ENCODE measurements at places on chromosomes 7 and 10. TPM values are rescaled to one million over a fixed set of nuclear protein-coding genes. Genes with fewer than 3 reads are reported as not detected.

DNA sequence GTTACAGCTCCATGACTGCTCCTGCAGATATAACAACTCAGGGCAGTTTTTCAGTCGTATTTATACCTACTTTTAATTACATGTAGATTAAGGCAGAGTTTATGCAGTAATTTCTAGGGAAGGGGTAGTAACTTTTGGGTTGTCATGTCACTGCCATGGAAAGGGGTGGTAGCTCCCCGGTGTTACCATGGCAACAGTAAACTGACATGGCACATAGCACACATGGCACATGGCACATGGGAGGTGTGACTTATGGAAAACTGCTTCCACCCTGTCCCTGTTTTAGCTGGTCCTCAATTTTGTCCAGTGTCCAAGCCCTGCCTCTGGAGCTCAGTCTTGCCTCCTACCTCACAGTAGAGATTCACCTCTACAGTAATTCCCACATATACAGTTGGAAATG lies 3.9 kb upstream of the TOMM7 start:
- no peak for DNase-seq

GRCh38 chr10:96541921-96542320 lies 28.2 kb upstream of the TLL2 start:
- no peak for DNase-seq

GRCh38 chr10:104638861-104639589 lies 2.1 kb upstream of the SORCS3 start:
- no peak for DNase-seq

DNA sequence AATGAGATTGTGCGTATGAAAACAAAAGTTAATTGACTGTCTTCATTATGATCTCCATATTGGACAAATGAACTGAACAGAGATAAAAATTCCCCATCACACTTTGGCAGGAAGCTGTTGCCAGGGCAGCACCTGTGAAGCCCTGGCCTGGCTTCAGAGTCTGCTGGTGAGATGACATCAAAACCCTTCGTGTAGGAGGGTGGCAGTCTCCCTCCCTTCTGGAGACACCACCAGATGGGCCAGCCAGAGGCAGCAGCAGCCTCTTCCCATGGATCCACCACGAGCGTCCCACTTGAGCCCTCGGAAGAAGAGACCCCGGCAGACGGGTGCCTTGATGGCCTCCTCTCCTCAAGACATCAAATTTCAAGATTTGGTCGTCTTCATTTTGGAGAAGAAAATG lies at the start of gene DNTT:
TSS of gene DNTT (plus strand) at position 205 of the 400 bp plus-strand sequence. CDS start at position 269, 64 bp downstream.
- DNase-seq: no peak

ACADSB gene
- 20.9 TPM for total RNA-seq

GRCh38 chr7:35380739-35381224 lies 126.9 kb upstream of the TBX20 start:
- DNase-seq: no peak

DNA sequence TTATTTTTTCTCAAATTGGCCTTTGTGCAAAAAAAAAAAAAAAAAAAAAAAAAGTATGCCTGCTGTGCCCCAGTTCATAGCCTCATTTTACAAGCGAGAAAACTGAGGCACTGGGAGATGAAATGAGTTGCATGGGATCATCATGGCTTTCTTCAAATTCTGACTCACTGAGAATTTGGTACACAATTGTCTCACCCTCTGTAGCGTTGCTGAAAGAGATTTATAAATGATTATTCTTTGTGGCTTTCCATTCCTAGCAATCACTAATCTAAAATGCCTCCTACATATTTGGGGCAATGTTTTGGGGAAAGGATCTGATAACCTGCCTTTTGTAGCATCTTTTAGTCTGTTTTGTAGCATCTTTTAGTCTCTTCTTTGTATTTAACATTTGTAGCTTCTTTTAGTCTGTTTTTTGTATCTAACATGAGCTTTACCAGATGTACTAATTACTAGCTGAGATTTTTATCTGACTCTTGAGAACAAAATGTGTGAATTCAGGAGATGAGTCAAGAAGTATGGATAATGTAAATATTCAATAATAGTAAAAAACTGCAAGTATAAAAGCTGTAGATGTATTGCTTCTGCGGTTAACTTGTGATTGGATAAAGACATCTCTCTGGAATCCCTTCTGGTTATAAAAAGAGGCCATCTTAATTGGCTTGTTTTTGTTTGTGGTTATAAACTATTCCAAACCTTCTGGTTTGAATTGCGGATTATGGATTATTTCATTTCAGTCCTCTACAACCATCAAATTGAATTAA lies 161.4 kb downstream of the ARID5B start:
- DNase-seq: no peak

DNA sequence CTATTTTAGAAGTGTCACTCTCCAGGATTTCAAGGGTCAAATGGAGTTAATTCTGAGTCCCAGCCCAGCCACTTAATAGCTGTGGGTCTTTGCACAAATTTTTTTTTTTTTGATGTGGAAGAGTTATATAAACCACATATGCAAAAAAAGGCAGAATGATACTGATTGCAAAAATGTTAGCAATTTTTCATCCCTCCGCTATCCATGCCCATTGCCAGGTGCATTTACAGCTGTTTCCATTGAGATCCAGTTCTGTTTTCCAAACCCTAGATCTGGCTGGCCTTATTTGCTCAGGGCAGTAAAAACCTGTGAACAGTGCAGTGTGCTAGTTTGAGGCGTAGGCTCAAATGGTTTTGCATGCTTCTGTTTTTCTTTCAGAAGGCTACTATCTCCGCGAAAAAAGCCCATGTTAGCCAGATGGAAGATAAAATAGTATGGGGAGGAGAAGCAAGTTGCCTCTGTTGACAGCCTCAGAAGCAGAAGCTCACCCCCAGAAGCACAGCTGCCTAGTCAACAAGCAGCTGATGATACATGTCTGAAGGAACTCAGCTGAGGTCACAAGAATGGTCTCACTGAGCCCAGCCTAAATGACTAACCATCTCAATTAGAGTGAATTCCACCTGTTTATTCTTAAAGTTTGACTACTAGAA lies 997 bp upstream of the ZNF138 start:
- no peak for DNase-seq

DNA sequence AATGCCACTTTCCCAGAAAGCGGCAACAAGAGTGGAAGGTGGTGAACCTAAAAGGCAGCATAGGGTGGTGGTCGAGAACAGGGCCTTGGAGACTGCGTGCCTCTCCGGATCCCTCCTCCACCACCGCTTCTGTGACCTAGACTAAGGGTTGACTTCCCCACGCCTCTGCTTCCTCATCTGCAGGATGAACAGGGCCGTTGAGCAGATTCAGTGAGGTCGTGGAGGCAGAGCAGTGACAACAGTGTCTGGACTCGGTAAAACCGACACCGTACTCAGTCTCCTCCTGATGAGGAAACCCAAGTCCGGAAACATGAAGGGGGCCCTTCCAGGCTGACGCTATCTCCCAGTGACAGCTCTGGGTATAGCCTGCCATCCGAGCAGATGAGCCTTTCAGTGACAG lies 162.6 kb downstream of the CELF2 start:
- DNase-seq: no peak

GRCh38 chr10:6530211-6530840 lies 49.8 kb downstream of the PRKCQ start:
- DNase-seq: no peak

GRCh38 chr7:41579961-41580935 lies 122.6 kb downstream of the INHBA start:
- DNase-seq: no peak

KCNIP2 gene
- total RNA-seq: 2.7 TPM

EEF1AKMT2 gene
- 14.8 TPM for total RNA-seq

GRCh38 chr7:150715293-150715692 lies 1.1 kb upstream of the GIMAP1 start:
- no peak for DNase-seq

GRCh38 chr7:159032322-159032721 lies 112.3 kb downstream of the VIPR2 start:
- DNase-seq: peak; percentile 77

All from posterior vena cava (tissue), 2 donors.